T-helper 9 cell (primary cell): ENCODE measurements at places on chromosomes 5 and 9.

GRCh38 chr9:78292026-78292425 is 4.9 kb upstream of the PSAT1 start:
- DNase-seq: no peak

DNA sequence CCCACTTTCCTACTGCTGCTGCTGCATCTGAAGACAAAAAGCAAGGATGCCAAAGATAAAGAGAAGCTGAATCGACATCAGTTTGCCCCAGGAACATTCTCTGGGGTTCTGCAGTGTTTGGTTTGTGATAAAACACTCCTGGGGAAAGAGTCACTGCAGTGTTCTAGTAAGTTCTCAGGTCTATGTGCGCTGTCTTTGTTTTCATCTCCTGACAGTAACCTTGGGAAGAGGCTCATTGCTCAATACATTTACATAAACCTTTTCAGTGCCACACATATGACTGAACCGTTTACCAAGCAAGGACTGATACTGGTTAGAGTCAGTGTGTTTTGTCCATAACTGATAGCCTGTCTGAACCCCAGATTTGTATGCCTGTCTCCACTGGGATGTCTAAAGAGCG is 232.1 kb downstream of the ARHGEF28 start:
- no peak for DNase-seq

DNA sequence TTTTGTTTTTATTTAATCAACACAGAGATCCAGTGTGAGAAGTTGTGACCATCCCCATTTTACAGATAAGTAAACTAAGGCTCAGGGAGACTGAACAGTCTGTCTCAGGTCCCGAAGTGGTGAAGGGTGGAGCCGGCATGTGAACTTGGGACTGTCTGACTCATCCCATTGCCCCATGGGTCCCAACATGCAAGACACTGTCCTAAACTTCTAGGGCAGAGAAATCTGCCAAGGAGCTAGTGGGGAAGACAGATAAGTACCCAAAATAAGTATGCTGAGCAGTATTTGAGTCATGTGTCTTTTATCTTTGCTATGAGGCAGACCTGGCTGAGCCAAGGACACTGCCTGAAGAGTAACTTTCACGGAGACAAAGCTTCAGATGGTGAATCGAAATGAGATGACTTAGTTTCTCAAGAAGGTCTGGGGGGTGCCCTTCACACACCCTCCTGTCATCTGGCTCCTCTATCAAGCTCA is 64.3 kb upstream of the SLC25A51 start:
- no peak for DNase-seq

DNA sequence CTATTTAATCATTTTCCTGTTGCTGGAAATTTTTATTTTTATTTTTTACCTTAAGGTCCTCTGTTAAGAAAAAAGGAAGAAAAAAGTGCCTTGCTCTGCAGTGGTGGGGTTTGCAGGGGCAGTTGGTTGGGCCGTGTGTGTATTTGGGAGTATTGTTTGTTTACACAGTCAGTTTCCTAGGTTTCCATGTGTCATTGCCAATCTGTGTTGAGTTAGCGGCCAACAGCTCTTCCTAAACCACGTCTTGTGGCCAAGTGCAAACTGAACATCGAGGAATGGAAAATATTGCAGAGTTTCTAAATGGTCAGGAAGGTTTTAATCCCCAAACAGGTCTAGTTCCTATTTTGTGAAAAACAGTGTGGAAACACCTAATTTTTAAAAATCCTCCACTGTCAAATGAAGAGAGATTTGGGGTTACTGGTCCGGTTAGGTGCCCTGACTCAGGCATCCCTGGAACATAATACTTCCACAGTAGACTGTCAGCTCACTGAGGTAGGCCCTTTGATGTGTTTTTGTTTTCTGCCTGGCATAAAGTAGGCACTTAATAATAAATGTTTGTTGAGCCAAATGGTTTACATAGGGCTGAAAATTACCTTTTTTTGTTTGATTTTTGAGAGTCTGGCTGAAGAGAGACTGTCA is 37.0 kb downstream of the MAMDC2 start:
- no peak for DNase-seq

GRCh38 chr5:170216257-170216864 is 16.4 kb upstream of the C5orf58 start:
- no peak for DNase-seq

GRCh38 chr5:57937501-57938173 is 455.0 kb upstream of the ACTBL2 start:
- DNase-seq: no peak

DNA sequence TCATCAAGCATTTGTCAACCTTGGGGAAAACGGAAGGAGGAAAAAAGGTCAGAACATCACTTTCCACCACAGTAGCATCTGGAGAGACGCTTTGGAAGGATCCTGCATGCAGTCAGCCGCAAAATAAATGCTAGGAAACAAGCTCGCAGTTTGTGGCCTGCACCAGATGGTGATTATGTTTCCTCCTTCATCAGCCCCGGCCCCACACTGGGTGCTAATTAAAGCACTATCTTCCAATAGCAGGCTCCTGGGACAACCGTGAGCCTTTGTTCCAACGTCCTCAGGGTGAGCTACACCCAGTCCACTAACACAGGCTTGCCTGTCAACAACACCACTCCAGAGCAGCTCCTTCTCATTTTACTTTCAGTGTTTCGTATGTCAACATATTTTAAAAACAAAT is 64.0 kb downstream of the RNF130 start:
- no peak for DNase-seq

GRCh38 chr5:112604732-112605630 is 132.7 kb upstream of the APC start:
- DNase-seq: no peak

- no peak for DNase-seq
Measured at GRCh38 chr9:5612185-5612530, 16.7 kb upstream of the RIC1 start.

DNA sequence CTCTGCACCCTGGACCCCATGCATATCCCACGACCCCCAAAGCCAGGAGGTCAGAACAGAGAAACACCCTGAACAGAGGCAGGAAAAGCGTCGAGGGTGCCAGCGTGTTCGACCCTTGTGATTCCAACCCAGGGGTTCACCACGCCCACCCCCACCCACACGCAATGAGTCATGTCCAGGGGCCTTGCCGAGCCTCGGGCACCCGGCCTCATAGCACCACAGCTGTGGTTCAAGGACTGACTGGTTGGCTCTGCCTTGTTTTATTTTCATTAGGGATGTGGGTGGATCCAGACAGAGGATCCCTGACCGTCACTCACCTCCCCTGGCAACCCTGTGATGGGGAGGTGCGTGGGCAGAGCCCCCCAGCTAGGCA is 9.5 kb upstream of the QSOX2 start:
- DNase-seq: no peak

GRCh38 chr5:132375957-132376356 is 6.4 kb downstream of the SLC22A5 start:
- no peak for DNase-seq

GRCh38 chr9:86720639-86721225 is 226.6 kb downstream of the GAS1 start:
- no peak for DNase-seq

DNA sequence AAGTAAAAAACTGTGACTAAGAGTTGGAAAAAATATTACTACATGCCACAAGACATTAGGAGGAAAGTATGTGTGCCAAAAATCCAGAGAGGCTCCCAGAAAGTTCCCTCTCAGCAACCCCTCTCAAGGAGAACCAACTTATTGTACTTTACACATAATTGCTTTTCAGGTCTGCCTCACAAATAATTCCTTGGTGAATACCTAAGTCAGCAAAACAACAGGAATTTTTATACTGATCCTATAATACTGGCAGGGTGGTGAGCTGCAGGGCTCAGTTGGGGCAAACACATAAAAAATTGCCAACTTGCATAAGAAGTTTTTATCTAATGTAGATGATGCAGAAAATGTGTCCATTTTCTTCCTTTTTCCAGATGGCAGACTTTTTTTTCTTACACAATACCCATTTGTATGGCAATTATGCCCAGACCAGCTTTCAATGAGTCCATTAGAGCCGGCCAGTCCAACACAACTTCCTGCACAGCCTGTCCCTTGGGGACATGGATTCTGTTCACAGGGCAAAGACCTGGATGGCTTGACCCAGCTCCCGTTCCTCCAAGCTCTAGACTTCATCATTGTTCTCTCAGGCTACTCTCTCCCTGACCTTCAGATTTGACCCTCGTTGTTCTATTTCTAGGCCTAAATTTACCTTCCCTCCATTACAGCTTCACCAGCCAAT is 31.3 kb downstream of the MARCHF3 start:
- no peak for DNase-seq

DNA sequence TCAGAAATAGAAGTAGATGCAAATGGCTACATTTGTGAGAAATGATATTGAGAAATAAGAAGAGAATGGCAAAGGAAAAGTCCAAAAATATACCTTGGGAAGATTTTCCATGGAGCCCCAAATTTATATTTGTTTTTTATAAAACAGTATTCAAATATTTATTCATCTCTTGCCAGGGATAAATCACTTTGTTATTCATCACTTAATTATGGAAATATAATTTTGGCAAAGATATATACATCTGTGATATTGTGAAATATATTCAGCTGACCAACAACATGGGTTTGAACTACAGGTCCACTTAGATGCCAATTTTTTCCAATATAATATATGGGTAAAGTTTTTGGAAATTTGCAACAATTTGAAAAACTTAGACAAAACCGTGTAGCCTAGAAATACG is 19.7 kb upstream of the RAPGEF6 start:
- DNase-seq: no peak

- DNase-seq: no peak
Measured at GRCh38 chr9:10387282-10387681, 225.5 kb downstream of the PTPRD start.

- DNase-seq: no peak
Measured at GRCh38 chr5:171743436-171744076, 42.1 kb upstream of the SMIM23 start.

GRCh38 chr5:177557041-177557647 is 2.8 kb upstream of the FAM193B start:
- DNase-seq: no peak

GRCh38 chr9:111728617-111729366 is 65.9 kb downstream of the SHOC1 start:
- DNase-seq: no peak

DNA sequence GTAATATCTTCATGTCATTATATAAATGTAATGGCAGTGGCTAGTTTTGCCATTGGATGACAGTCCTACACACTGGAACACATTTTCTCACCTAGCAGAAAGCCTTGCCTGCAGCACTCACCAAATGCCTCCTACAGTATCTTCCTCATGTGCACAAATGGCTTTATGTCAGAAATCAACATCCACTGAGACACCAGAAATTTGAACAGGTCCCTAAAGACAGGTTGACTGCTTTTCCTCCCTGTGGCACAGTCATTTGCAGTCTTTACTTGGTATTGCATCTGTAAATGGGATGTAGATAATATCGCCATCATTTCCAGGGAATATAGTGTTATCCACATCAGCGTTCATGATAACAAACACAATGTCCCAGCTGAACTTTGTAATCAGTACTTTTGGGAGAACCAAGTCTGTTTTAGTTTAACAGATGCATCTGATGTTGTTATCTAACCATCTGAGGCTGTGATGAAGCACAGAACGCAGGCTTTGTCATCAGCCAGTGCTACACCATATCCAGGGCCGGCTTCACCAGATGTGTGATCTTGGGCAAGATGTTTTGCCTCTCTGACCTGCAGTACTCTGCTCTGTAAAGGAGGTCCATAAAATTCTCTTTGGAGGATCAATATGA is 83.9 kb upstream of the TAS2R1 start:
- DNase-seq: no peak

GRCh38 chr5:91423871-91424270 is 40.8 kb upstream of the ARRDC3 start:
- DNase-seq: no peak

DNA sequence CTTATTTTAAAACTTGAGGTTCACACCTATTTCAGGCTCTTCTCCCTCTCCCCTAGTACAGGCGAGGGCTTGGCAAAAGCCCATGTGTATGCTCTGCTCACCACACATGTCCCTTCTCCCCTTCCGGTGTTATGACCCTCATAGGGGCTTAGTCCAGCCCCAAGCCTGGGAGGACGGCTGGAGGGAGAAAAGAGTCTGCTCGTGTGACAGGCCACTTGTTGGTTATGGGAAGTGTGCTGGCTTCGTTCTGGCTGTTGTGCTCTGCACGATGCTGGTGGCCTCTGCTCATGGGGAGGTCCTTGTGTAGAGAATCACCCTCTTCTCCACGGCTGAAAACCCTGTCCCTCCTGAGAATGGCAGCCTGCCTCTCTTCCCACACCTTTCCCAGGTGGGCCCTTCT is 11.1 kb downstream of the PTTG1 start:
- DNase-seq: no peak

GRCh38 chr9:121321016-121321503 is 49.0 kb downstream of the STOM start:
- DNase-seq: no peak

- DNase-seq: no peak
Measured at GRCh38 chr5:148509893-148510292, 126.1 kb downstream of the FBXO38 start.

DNA sequence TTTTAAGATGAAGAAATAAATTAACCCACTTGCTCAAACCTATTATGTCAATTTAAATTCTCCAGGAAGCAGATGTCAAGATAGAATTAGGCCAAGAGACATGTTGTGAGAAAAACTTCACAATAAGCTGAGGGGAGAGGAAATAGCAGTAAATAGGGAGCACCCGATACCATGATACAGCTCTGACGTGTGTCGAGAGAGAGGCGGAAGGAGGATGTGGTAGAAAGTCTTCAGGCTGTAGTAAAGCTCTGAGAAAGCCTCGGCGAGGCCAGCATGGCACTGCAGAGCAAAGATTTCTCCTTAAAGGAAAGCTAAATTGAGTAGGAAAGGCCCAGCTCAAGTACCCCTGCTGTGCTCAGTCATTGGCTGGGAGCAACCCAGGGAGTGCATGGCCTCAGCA is 6.0 kb upstream of the PUM3 start:
- no peak for DNase-seq

GRCh38 chr5:139194486-139194885 is 3.7 kb downstream of the SIL1 start:
- DNase-seq: no peak

- DNase-seq: no peak
Measured at GRCh38 chr5:144040615-144041305, 129.7 kb downstream of the YIPF5 start.

- no peak for DNase-seq
Measured at GRCh38 chr9:110076894-110077725, 130.8 kb downstream of the C9orf152 start.

- DNase-seq: no peak
Measured at GRCh38 chr5:54676481-54677340, 159.2 kb downstream of the SNX18 start.

- no peak for DNase-seq
Measured at GRCh38 chr9:6598249-6598725, 47.2 kb downstream of the GLDC start.

DNA sequence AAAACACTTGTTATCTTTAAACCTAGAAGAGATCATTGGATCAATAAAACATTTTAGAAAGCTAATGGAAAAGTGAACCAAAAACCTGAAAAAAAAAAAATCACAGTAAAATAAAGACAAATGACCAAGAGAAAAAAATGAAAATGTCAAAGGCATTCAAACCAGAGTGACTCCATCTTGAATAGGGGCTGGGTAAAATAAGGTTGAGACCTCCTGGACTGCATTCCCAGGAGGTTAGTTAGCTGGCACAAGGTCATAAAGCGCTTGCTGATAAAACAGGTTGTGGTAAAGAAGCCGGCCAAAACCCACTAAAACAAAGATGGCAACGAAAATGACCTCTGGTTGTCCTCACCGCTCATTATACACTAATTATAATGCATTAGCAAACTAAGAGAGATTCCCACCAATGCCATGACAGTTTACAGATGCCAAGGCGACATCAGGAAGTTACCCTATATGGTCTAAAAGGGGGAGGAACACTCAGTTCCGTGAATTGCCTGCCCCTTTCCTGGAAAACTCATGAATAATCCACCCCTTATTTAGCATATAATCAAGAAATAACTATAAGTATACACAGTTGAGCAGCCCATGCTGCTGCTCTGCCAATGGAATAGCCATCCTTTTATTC is 116.7 kb upstream of the NEK6 start:
- no peak for DNase-seq
